ENCODE measurements at places on chromosomes 12 and 14.

DNA sequence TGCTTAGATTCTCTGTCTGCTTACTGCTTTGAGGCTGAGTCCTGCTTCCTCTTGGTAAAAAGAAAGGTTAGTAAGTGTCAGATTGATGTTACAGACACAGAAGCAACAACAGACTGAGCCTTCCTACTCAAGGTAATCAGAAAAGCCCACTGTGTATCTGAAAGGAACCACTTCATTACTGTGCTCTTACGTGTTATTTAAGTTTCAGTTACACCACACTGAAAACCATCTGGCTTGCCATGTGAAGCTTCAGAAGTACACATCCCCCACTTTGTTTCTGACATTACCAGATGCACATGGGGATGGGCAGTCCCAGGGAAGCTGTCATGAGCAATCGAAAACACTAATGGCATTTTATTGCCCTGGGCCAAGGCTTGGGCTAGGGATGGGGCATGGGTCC, 1290.1 kb downstream of the AACS start:
- DNase-seq, result no peak

GRCh38 chr12:13101821-13102375, 1.6 kb downstream of the GSG1 start:
- DNase-seq, result peak; percentile 81

DNA sequence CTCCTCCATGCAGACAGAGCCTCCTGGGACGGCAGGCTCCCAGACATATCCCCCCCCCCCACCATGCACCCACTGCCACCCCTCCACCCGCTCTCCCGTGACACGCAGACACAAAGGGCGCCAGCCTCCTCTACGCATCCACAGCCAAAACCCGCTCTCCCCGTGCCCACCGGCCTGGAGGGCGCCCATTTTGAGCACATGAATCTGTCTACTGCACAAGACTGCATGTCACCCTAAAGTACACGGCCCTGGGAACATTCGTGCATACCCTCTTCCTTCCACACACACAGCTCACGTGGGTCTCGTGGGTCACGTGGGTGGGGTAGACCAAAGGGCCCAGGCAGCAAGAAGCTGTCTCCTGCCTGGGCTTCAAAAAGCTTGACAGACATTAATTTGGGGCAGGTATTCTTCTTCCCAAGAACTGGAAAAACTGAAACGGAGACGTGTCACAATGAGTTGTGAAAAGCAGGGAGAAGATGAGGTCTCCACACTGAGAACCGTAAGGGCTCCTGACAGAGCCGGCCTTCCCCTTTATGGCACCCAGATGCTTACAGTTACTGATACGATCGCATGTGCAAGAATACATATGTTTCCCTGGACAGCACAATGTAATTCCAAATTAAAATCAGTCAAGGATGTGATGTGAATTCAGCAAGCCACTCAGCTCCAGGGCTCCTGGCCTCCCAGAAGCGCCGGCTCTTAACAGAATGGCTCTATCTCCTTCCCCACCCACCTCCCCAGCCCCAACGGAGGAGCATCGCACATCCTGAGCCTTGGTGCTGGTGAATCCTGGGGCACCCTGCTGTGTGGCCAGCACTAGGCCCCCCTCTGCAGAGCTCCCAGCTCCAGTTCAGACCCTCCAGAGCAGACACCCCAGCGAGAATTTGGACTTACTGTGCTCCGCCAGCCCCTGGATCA, 1.9 kb downstream of the TGFB3 start:
- no peak for DNase-seq

DNA sequence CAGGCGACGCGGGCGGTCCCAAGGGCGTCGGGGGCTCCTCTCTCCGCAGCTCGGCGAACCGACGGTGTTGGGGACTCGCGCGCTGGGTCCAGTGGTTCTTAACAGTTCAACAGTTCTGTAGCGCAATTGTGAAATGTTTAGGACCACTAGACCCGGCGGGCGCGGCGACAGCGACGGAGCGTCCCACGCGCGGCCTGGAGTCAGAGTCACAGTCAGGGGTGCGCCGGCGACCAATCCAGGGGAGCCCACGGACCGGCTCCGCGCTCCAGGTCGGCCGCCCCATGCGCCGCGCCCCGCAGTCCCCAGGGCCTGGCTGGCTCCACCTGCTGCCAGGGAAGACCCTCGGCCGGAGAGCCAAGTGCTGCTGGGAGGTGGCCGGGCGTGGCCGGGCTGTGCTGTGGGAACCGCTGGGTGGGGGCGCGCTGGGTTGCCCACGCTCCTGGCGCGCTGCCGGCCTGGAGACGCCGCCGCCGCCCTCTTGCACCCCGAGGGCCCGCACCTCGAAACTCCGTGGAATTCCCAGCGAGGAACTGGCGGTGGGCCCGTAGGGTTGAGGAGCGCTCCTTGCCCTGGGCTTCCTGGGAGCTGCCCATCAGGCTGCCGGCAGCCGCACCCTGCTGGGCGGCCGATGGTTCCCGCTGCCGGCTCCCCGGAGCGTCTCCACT, 20.9 kb upstream of the KIF26A start:
- DNase-seq, result peak; percentile 35

- DNase-seq, result no peak
Measured at GRCh38 chr14:21840765-21841164, 167.1 kb upstream of the OR4E1 start.

DNA sequence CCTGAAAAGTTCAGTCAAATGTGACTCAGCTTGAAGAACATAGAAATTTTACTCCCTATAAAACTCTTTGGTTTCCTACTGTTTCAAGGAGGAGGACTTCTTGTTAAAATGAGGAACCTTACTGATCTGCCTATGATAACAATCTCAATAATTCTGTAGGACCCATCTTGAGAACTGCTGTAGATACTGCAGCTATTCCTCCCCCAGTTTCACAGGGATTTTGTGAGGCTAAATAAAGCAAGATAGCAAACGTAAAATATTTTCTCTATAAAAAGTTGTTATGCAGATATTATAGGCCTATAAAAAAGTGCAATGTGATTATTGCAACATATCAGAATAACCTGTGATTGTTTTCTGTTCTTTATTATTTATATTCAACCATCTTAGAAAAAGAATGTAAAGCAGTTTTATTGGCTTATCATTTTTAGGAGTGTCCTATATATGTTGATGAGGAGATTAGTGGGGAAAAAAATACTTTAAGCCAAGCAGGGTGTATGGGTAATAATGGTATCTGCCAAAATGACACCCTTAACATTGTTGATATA, 12.1 kb downstream of the CLEC14A start:
- no peak for DNase-seq
